ENCODE measurements at places on chromosomes 4 and X.

- DNase-seq: no peak
Measured at GRCh38 chr4:153440475-153440874, 25.7 kb upstream of the TMEM131L start.

DNA sequence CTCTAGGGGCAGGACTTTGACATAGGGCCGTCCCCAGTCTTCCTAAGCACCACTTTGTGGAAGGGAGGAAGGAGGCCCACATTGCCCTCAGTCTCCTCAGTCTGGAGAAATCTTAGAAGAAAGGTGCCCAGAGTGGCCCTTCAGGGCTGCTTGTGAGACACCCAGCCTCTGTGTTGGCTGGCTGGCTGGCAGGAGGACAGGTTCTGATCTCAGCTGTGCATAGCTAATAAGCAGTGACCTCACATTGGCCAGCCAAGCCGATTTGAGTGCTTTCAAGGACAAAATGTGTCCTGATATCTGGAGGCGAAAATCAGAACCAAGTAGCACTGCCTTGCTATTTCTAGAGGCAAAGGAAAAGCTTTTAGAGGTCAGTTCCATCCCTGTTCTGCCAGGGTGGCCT, 211.5 kb downstream of the BCOR start:
- DNase-seq: no peak

DNA sequence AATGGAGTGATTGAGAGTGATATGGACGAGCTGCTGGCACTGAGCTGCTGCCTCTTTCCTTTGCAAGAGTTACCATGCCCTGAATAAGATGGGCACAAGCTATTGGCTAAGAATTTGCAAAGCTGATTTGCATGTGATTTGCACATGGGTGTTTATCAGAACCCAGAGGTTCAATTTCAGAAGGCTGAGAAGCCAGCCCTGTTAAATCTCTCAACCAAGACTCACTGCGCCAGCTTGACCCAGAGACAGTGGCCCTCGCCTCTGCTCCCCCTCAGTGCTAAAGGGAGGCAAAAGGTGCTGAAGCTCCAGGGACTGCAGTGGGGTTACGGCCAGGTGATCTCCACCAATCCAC, 701 bp downstream of the ARHGAP4 start:
- DNase-seq: no peak

DNA sequence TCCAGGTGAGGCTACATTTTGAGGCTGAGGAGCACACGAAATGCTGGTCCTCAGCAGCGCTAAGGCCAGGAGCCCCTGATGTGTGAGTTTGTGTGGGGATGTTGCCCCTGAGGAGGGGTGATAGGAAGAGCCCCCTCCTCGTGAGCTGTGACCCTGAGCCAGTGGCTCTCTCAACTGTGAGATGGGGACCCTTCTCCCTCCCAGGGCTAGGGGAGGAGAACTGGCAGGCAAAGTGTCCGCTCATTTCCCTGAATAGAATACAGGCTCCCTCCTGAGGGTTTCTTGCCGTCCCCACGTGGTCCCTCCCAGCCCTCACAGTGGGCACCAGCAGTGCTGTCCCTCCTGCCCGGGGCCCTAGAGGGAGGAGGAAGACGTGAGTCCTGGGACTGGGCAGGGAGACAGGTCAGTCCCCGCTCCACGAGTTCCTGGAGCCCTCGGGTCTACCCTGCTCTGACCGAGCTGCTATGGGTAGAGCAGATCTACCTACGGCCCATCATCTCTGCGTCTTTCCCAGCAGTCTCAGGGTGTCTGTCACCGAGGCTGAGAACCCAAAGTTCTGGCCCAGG, 21.0 kb upstream of the TBC1D14 start:
- no peak for DNase-seq

DNA sequence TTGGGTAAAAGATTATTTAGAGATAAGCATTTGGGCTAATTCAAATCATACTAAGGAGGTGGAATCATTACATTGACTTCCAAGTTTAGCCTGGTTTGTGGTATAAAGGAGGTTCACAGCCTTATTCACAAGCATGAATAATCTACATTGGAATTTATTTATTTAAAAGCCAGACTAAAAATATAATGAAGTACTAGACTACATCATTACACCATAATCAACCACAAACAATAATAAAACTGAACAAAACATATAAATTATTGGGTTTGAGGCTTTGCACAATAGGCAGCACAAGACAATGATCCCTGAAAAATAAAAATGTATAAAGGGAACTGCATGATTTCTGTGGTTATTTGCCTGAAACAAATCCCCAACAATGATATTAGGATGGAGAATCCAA, 314.0 kb downstream of the GBA3 start:
- no peak for DNase-seq

- DNase-seq: no peak
Measured at GRCh38 chr4:84837751-84838150, 128.7 kb downstream of the WDFY3 start.

Measured in GF-D8 (cell line).